ENCODE measurements at places on chromosomes 2 and 18.

GRCh38 chr2:199223791-199224190, 233.9 kb downstream of the SATB2 start:
- no peak for DNase-seq

GRCh38 chr2:238716585-238716984, 131.3 kb upstream of the TWIST2 start:
- DNase-seq: no peak

- DNase-seq: no peak
Observed at GRCh38 chr2:96895746-96896651, 26.1 kb upstream of the SEMA4C start.

GRCh38 chr2:56292951-56293350, 109.2 kb downstream of the CCDC85A start:
- DNase-seq: no peak

- DNase-seq: no peak
Observed at GRCh38 chr2:22788749-22789327, 596.1 kb upstream of the KLHL29 start.

- no peak for DNase-seq
Observed at GRCh38 chr2:169047256-169048250, 16.4 kb upstream of the ABCB11 start.

GRCh38 chr2:68039317-68039716, 23.5 kb downstream of the C1D start:
- DNase-seq: no peak

GRCh38 chr2:135318808-135319207, 212.2 kb downstream of the ZRANB3 start:
- DNase-seq: no peak

GRCh38 chr18:75253784-75254183, 43.2 kb downstream of the TSHZ1 start:
- no peak for DNase-seq

DNA sequence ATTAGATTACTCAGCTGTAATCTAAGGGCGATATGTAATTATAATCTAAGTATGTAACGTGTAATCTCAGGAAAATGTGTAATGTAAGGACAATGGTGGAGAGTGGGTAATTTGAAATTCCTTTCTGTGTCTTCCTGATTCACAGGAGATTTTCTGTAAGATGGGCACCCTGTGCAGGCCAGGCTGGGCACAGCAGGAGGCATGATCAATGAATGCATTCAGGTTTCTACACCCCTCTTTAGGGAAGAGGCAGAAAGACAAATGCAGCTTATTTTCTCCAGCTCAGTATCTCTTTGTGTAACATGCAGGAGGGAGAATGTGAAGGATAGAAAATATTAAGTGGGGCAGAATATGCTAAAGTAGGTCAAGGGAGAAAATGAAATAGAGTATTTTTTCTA, 320.1 kb downstream of the PIK3C3 start:
- DNase-seq: no peak

GRCh38 chr18:7017013-7017412, 100.6 kb downstream of the LAMA1 start:
- no peak for DNase-seq

DNA sequence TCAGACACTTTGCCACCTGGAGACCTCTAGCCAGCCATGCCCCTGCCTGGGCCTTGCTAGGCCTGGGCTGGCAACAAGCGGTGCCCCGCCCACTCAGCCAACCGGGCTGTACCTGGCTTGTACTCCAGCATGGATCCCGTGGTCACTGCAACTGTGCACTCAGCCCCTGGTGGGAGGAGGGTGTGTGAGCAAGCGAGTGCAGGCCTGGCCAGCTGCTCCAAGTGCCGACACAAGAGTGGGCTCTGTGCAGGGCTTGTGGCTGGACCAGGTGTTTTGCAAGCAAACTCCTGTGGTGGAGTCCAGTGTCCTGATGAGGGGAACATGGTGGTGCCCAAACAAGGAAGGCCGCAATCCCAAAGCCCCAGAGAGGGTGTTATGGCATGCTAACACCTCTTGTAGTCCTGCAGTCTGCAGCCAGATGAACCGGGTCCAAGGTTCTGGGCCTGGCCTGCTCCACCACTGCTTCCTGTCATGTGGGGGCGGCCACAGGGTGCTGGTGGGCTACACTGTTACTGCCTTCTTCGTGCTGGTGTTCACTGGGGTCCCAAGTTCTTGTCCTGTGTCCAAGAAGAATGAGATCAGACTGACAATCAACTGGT, 60.1 kb upstream of the CD28 start:
- DNase-seq: no peak

DNA sequence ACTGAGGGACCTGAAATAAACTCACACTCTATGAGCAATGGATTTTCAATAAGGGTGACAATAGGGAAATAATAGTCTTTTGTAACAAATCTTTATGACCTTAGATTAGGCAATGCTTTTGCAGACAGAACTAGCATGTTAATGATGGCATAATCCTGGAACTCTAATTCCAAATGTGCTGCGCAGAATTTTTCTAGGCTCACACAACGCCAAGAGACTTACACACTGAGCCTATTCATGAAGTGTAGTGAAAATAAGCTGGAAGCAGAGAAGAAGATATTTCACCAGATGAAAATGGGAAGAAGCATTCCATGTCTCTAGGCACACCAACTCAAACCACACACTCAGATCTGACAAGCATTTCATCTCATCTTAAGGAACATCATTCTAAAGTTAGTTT, 178.5 kb downstream of the L3MBTL4 start:
- no peak for DNase-seq

DNA sequence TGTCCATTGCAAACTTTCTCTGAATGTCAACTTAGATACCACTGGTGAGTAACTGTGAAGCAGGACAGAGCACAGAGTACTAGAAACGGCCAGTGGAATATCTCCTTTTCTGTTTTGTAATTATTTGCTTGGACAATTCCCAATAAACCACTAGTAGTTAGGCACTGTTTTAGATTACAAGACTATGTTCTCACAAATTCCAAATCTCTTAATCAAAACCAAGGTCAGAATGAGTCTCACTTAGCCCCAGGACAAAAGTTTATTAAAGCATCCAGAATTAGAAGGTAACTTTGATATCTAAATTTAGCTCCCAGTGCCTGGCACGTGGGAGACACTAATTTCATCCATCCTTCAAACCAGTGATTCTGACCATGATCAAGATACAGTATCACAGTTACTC, 89.0 kb downstream of the ZNF521 start:
- DNase-seq: no peak

- no peak for DNase-seq
Observed at GRCh38 chr2:31232586-31232985, 1.4 kb upstream of the EHD3 start.

DNA sequence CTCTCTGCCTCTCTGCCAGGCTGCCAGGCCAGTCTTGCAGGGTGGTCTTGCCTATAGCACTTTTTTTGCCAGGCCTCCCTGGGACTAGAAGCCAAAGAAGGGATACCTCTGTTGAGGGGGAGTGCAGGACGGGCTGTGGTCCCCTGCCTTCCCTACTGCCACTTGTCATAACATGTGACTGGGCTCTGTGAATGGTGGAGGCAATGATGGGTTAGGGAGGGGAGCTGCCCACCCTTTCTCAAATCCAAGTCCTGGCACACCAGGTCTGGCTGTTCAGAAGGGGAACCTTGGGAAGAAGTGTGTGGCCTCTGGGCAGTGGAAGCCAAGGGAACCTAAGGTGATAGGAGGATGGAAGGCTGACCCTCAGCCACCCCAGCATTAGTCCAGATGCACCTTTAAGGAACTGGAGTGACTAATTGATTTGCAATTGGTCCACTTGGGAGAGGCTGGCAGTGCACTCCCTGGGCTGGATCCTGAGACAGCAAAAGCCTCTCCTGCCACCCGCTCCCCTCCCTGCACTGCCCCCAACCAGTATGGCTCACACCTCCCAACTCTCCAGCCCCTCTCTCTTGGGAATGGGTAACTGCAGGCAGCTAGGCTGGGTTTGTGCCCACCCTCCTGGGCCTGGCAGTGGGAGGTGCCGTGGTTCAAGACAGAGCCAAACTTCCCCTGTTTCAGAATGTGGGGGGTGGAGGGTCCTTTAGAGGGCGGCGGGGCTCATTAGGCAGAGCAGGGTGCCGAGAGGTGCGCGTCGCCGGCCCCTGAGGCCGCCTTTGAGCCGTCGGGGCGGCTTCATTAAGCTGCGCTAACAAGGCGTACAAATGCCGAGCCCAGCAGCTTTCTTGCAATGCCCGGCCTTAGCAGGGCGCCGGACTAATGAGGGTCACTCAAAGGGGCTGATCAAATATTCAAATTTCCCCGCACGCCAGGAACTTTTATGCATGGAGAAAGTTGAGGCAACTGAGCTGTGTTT, 4.5 kb upstream of the SIX3 start:
- no peak for DNase-seq

- no peak for DNase-seq
Observed at GRCh38 chr2:118689456-118689855, 158.0 kb downstream of the EN1 start.

- no peak for DNase-seq
Observed at GRCh38 chr2:98761267-98761781, 30.4 kb upstream of the MGAT4A start.

DNA sequence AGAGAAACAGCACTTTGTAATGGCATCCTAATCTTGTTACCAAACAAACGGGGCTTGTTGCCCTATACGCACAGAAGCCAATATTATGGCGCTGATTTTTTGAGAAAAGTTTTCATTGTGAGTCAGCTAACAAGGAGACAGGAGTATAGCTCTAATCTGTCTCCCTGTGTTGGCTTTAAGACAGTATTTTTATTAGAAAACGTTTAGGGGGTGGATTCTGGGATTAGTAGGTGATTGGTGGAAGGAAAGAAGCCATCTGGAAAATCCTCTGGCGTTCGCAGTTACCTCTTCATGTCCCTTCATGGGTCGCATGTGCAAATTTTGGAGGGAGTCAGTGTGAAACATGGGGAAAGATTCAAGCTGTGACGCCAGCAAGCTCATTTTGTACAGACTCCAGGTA, 698 bp upstream of the TMEM237 start:
- no peak for DNase-seq

- DNase-seq: no peak
Observed at GRCh38 chr18:54440292-54440691, 82.6 kb downstream of the C18orf54 start.

GRCh38 chr18:35189510-35189909, 51.3 kb upstream of the ZNF397 start:
- no peak for DNase-seq

- no peak for DNase-seq
Observed at GRCh38 chr2:16713011-16713423, 47.4 kb upstream of the CYRIA start.

GRCh38 chr2:43191947-43192516, 34.4 kb downstream of the ZFP36L2 start:
- DNase-seq: no peak

GRCh38 chr2:9251154-9252001, 44.8 kb downstream of the ASAP2 start:
- DNase-seq: no peak

- no peak for DNase-seq
Observed at GRCh38 chr2:140842110-140842509, 1288.7 kb downstream of the LRP1B start.

- DNase-seq: no peak
Observed at GRCh38 chr18:69388222-69388621, 12.5 kb upstream of the DOK6 start.

DNA sequence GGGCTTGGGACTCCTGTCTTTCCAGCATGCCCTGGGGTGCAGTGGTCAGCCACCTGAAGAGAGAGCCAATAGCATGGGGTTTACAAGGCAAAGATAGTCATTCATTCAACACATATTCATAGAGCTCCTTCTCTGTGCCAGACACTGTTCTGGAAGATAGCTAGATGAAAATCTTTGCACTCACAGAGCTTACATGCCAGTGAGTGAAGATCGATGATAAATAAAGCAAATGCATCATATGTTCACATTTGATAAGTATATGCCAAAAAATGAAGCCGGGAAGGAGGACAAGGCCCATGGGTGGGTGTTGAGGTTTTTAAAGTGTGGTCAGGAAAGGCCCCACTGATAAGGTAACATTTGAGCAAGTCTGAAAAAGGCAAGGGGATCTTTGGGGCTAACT, 130.8 kb upstream of the CDCA7 start:
- no peak for DNase-seq

- no peak for DNase-seq
Observed at GRCh38 chr18:78939105-78939504, 40.5 kb upstream of the SALL3 start.

DNA sequence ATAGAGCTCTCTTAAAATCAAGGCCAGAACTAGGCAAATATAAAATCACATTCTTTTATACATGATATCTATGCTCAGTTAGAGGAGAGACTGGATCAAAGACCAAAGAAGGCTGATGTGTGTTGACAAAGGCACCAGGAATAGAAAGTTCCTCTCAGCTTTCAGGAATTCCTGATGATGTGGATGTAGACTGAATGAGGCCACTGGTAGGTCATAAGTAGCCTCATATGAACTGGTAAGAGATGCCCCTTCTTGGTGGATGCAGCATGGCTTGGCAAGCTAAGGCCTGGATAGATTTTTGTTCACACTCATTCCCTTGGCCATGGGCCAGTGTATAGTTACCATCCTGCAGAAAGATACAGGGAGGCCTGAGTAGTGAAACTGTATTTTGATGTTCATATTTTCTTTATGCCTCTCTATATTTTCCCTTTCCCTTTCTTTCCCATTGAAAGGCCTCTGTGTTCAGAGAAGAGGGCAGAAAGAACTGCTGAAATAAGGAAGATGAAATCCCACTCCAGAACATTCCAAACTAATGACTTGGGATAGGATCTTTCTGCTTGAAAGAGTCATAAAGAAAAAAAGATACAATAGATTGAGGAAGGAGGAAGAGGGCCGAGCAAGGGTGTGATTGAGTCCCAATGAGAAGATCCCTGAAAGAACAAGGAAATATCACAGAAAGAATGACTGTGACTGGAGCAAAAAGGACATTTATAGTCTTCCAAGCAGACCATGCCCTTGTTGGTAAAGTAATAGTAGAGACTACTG, 2182.7 kb upstream of the PIK3C3 start:
- no peak for DNase-seq

DNA sequence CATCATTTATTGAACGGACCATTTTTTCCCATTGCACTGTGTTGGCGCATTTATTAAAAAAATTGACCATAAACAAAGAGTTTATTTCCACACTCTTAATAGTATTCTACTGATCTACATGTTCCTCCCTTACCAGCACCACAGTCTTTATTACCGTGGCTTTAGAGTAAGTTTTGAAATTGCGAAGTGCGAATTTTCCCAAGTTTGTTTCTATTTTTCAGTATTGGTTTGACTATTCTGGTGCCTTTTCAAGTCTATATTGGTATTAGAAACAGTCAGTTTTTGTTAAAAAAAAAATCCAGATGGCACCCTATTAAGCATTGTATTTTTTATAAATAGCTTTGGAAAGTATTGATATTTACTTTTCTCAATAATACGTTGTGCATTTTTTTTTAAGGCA, 795.1 kb upstream of the HS6ST1 start:
- DNase-seq: no peak

DNA sequence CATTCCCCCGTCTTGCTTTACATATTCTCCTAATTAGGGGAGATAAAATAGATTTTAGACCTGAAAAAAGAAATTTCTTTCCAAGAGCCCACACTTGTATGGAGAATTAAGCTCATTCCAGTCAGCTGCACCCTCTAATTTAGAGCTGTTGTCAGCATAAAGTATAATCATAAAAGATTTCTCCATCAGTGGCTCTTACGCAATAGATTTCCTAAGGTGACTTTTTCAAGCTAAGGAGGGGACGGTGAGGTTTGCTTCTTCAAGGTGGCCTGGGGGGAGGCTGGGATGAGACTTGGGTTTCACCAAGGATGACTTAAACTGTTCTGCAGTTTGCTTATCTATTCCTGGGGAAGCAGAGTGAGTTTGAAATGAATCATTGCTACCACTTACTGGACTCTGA, 426.2 kb downstream of the NBAS start:
- no peak for DNase-seq

Measured in activated CD4-positive, CD25-positive, alpha-beta regulatory T cell treated with anti-CD3 and anti-CD28 coated beads, Interleukin-2, amount 50 U/mL, for 72 hours (primary cell).